Activated CD4-positive, alpha-beta T cell treated with anti-CD3 and anti-CD28 coated beads, Interleukin-2, amount 50 U/mL, for 16 hours (primary cell): ENCODE measurements at places on chromosomes 11 and 22.
A peak's percentile ranks its signal among the peaks of the same experiment; 100 is the strongest.

DNA sequence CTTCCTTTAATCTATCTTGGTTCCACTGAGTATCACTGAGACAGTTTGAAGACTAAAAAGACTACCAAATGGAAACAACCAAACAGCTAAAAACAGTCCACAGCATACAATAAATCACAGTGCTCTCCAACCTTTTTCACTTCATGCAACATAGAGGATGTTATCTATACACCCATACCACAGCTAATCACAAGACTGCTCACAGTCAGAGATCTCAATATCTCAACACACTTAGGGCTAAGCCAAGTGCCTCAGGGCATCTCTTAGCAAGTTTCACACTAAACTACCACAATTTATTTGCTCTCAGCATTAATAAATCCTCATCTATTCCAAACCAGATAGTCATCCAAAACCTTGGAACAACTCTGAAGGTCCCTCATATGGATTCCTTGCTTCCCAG, 129.4 kb downstream of the SBF2 start:
- no peak for DNase-seq

DNA sequence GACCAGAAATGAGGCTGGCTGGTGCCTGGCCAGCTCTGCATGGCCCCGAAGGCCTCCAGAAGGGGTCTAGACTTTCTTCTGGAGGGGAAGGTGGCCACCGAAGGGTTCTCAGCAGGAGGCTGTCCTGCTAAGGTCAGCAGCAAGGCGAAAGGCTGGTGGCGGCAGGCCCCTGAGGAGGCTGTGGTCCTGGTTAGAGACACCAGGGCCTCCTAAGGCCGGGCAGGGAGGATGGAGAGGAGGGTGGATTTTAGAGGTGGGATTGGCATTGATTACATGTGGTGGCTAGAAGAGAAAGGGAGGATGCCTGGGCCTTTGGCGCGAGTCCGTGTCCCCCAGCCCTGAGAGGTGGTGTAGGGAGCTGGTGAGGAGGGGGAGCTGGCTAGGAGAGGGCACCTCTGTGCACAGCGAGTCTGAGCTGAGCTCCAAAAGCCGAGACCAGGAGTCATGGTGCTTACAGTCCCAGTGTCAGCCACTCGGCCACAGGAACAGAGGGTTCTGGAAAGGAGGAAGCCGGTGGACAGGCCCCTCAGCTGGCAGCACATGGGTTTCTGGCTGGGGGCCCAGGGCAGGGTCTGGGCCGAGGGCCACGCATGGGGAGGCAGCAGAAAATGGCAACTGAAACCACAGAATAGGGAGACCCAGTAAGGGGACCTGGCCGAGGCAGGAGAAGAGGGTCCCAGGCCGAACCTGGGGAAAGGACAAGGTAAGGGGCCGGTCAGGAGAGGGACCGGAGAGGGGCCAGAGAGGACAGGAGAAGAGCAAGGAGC, 2.5 kb downstream of the FERMT3 start:
- no peak for DNase-seq

DNA sequence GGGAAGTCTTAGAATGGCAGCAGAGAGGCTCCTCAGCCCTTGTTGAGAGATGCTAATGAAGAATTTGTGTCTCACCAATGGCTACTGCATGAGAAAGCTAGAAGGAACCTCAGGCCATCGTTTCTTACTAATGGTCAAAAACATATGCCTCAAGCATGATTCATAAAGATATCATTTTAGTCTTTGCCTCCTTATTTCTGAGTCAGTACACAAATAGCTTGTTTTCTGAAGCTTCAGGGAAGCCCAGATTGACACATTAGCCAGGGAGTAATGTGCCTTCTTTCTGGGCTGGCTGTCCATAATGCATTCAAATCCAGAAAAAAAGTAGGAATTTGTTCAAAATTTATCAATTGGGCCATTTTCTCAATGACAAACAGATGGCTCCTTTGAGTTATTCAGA, 169.4 kb upstream of the ZBED5 start:
- DNase-seq = no peak

- DNase-seq = no peak
These were observed 414.3 kb downstream of the TBC1D22A start for GRCh38 chr22:47176573-47177333.

GRCh38 chr11:110712659-110713448, 617 bp upstream of the ARHGAP20 start:
- no peak for DNase-seq

- DNase-seq = no peak
These were observed 3.1 kb upstream of the IL17REL start for GRCh38 chr22:50015451-50016307.

DNA sequence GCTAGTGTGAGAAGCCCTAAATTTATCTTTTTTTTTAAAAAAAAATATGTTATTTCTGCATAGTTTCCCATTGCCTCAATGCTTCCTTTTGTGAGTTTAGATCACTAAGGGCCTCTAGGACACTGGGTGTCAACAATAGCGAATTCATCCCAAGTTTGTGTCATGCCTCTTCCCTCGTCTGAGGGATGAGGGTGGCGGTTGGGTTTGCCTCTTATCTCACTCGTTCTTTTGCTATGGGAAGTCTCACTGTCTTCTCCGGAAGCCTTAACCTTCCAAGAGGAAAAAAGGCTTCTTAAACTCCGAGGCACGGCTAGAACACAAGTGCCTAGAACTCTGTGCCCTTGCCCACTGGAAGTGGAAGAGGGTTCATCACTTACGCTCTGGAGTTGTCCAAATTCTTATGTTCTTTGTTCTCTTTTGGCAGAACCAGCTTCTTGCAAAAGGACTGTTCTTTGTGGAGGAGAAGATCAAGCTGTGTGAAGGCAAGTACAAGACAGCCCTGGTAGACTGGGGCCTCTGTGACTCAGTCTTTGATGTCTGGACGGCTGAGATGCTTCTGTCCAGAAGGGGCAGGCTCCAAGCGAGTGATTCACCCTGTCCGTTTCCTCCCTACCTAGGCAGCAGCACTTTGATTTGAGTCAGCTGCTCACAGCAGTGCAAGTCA, 78.5 kb downstream of the TRAF6 start:
- DNase-seq = peak; percentile 86

- DNase-seq = no peak
These were observed 14.2 kb downstream of the TCF20 start for GRCh38 chr22:42256220-42256619.

DNA sequence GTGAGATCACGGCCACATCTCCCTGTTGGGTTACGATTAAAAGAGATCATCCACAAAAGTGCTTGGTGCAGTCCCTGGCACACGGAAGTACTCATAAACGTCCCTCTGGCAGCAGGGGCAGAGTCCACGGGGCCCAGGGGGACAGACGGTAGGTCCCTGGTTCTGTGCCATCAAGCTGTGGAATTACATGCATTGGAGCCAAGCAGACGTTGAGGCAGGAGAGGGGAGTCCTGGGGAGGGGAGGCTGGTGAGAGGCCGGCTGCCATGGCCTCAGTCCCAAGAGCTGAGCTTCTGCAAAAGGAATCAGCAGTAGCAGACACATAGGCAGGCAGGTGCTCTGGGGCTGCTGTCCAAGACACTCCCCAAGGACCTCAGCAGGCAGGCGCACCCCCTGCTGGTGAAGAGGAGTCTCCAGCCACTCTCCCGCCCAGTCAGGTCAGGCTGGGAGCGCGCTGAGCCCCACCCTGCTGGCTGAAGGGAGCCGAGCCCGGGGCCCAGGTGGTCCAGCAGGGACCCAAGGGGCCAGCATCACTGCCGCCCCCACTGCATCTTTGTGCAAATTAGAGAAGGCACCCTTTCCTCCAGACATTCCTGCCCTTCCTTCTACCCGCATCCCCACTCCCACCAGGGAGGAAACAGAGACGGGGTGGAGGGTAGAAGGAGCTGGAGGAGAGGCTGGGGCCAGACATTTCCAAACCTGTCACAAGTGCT, 7.6 kb upstream of the KCTD17 start:
- DNase-seq = peak; percentile 70

DNA sequence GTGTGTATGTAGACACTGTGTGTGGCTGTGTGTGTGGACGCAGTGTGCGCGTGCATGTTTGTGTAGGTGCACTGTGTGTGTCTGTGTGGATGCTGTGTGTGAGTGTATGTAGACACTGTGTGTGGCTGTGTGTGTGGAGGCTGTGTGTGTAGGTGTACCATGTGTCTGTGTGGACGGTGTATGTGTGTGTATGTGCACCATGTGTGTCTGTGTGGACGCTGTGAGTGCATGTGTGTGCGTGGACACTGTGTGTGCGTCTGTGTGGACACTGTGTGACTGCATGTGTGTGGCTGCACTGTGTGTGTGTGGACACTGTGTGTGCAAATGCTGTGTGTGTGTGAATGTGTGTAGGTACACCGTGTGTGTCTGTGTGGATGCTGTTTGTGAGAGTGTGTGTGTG, 10.3 kb downstream of the TRPM5 start:
- no peak for DNase-seq

- peak; percentile 94 for DNase-seq
These were observed 29.8 kb upstream of the EED start for GRCh38 chr11:86214710-86215109.

DNA sequence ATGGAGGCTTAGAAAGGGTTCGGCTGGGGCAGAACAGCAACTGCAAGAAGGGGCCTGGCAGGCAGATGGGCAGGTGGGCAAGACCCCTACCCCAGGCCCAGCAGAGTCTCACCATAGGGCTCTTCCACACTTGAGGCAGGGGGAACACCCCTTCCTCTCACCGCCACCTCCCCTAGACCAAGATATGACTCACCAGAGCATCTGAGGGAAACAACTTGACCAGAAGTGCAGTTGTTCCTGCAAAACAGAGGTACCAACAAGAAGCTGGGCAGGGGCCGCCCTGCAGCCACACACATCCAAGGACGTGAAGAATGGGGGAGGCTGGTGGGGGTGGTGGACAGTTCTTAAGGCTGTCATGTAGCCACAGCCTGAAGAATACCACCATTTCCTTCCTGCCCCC, 10.9 kb downstream of the TMPRSS5 start:
- DNase-seq = no peak
